ENCODE measurements at places on chromosomes 16 and 17.

DNA sequence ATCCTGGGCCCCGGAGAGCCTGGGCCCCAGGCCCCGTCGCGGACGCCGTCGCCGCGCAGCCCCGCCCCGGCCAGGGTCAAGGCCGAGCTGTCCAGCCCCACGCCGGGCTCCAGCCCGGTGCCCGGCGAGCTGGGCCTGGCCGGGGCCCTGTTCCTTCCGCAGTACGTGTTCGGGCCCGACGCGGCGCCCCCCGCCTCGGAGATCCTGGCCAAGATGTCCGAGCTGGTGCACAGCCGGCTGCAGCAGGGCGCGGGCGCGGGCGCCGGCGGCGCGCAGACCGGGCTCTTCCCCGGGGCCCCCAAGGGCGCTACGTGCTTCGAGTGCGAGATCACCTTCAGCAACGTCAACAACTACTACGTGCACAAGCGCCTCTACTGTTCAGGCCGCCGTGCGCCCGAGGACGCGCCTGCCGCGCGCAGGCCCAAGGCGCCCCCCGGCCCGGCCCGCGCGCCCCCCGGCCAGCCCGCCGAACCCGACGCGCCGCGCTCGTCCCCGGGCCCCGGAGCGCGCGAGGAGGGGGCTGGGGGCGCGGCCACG, 36.8 kb upstream of the ZC3H18 start:
- DNase-seq = no peak

DNA sequence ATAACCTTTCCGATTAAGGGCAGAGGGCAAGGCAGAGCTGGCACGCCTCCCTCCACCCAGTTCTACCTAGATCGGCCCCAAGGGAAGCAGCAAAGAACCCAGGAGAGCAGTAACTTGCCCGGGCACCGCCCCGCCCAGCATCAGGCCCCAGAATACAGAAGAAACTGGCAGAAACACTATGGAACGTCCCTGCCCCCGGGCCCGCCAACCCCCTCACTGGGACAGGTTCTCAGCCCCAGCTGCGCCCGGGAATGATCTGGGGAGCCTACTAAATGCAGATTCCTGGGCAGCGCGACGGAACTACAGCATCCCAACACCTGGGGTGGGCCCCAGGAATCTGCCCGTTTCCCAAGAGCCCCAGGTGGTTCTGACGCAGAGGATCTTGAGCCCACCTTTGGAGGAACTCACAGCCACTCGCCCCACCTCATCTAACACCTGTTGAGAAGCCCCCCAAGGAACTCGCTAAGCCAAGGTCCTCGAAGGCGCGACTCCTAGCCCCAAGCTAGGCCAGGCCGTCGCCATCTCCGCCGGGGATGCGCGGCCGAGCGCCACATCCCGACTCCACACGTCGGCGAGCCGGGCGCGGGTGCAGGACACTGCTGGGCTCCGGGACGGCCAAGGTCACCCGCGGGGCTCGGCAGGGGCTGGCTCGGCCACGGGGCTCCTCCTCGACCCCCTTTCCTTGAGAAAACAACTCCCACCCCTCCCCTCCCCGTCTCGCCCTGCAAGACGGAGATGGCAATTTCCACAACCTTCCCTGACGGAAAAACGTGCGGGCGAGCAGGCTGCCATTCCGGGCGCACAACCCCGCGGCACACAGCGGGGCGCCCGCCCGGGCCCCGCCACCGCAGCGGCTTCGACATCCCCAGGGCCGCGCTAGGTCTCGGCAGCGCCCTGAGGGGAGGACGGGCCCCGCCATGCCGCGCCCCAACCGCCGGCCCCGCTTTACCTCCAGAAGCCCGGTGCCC, 913 bp downstream of the CDIP1 start:
- no peak for DNase-seq

- DNase-seq = no peak
Observed at GRCh38 chr17:34725725-34726124, 146.3 kb downstream of the TMEM132E start.

DNA sequence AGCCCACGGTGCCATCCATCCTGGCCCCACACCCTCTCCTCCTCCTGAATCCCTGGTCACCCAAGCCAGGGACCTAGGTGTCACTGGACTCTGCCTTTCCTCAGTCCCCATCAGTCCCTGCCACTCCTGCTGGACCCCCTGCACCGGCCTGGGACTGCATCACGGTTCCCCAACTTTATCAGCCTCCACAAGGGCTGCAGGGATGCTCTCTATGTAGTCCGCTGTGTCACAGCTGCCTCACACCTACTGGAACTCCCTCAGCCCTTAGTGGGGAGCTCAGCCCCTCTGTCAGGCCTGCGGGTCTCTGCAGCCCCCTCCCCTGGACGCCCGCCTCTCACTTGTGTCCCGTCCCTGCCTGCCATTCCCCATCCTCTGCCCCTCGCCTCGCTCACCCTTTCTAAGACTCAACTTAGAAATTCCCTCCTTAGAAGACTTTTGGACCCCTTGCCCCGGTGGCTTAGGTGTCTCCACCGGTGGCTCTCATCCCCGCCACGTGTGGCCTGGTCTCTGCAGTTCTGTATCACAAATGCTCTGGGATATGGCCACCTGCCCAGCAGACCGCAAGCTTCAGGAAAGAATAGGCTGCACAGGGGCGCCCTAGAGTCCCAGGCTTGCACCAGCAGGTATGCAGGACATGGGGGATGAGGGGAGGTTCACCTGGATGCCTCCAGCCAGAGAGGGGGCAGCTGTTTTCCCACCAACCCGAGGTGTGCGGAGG, 62.9 kb downstream of the PRMT7 start:
- no peak for DNase-seq

DNA sequence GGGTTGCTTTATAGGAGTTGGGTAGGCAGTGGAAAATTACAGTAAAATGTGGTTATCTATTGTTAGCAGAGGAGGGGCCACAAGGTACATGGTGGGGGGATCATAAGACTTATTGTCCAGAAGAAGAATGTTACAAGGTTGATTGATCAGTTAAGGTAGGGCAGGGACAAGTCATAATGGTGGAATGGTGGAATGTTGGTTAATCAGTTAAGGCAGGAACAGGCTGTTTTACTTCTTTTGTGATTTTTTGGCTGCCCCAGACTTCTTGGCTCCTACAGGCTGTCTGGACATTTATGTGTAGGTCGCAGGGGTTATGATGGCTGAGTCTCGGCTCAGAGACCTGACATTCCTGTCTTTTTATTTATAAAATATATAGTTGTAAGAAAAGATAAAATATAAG, 2277.1 kb downstream of the TP53TG3F start:
- DNase-seq = no peak

- DNase-seq = no peak
Observed at GRCh38 chr17:17228521-17229279, 8.3 kb downstream of the FLCN start.

DNA sequence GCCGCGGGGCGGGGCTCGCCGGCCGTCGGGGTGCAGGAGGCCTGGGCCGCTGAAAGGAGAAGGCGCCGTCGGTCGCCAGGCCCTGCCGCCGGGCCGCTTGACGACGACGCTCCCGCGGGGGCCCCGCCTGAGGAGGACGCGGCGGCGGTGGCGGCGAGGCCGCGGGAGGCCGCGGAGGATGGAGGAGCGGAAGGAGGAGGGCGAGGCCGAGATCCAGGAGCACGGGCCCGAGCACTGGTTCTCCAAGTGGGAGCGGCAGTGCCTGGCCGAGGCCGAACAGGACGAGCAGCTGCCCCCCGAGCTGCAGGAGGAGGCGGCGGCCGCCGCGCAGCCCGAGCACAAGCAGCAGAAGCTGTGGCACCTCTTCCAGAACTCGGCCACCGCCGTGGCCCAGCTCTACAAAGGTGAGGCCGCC, 430 bp downstream of the HAPSTR1 start:
- no peak for DNase-seq

DNA sequence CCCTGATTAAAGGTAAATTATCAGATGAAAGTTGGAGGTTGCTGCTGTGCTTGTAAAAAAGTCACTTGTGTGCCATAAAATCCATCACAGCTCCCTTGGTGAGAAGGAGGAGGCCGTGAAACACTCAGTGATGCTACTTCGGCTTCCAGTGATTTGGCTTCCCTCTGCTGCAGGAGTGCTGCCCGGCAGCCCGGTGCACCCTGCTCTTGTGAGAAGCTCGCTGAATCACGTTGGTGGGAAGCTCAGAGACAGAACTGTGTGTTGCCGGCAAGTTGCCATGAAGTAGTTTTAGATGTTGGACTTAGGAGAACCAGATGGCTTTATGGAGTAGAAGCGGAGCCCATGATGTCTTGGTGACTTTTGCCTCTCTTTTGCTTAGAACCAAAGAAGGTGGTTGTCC, 33.3 kb downstream of the MSI2 start:
- DNase-seq = no peak

GRCh38 chr16:47052666-47053640, 79.5 kb upstream of the DNAJA2 start:
- no peak for DNase-seq

DNA sequence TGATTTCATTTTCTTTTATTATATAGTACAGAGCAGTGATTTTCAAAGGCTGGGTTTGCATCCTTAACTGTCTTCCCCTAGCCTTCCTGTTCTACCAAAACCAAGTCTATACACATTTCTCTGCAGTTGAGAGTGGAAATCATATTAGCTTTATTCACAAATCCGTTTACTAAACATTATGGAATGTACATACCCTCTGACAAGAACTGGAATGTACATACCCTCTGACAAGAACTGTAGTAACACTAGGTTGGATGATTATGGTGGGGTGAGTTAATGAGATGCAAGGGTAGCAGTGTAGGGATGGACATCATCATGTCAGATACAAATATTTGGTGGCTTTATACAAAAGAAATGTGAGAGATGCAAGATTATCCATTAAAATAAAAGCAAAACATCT, 154.8 kb downstream of the CYB561 start:
- DNase-seq = no peak

- DNase-seq = no peak
Observed at GRCh38 chr16:53220585-53220984, 165.8 kb downstream of the CHD9 start.

DNA sequence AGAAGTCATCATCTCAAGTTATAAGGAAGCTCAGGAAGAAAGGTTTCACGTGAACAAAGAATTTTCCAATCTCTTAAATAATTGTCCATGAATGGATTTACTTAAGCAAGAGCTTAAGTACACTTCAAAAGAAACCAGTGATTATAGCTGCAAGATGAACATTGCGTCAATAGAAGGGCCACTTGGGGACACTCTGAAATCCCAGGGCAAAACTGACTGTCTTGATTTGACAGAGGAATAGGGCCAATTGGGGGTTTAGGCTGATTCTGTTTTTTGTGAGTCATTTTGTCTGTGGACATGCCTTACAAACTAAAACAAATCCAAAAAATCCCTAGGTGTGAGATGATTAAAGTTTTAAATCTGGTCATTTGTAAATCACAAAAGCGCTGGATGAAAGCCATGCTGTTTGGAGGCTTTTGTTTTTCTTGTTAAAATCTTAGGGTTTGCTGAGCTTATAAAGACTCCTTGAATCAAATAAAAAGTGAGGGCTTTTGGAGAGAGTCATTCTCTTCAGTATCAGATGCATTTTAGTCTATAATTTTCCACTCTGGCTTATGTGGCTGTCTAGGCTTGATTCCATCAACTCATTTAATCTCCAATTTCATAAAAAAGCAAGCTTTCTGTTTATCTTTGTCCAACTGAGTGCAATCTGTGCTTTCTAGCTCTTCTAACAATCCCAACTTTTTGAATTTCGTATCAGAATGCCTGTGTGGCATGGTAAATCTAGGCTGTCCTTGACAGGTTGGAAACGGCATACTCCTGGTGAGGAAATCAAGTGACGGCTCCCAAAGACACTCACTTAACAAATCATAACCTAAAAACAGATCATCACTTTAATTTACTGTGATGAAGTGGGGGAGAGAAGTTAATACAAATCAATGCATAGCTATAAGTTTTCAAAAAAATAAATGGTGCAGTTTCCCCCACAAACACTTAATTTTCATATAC, 98.2 kb upstream of the SOX9 start:
- DNase-seq = no peak

DNA sequence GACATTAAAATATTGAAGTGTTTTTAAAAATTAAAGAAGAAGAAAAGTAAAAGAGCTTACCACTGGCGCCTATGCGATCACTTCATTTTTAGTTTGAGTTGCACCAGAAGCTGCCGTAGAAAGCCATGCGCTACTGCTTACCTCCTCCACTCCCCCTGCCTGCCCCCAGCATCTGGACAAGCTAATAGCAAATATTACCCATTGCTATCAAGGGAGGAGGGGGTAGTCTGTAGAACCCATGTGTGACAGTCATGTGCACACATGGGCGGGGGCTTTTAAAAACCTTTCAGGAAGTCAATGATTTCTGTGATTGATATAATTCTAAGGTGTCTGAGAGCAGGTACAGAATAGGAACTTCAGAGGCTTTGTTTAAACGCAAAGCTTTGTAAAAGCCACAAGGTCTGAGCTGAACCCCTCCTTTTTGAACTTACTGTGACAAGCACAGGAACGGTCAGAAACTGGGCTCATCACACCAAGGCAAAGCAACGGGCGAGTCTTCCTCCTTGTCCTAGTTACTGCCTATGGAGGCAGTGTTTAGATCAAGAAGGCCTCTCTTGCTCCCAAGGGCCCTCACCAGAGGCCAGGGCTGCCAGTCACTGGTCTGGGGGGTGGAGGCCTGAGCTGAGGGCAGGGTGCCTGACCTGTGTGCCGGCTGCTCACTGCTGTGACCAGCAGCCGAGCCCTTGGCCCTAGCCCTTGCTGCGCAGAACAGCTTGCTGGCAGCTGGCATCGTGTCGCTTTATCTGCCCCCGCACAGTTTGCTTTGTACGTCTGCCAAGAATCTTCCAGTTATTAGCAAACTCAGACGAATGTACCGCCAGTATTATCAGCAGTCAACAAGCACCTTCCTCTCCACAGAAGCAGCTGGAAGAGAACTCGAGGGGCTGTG, 15.0 kb downstream of the GINS2 start:
- DNase-seq = no peak

DNA sequence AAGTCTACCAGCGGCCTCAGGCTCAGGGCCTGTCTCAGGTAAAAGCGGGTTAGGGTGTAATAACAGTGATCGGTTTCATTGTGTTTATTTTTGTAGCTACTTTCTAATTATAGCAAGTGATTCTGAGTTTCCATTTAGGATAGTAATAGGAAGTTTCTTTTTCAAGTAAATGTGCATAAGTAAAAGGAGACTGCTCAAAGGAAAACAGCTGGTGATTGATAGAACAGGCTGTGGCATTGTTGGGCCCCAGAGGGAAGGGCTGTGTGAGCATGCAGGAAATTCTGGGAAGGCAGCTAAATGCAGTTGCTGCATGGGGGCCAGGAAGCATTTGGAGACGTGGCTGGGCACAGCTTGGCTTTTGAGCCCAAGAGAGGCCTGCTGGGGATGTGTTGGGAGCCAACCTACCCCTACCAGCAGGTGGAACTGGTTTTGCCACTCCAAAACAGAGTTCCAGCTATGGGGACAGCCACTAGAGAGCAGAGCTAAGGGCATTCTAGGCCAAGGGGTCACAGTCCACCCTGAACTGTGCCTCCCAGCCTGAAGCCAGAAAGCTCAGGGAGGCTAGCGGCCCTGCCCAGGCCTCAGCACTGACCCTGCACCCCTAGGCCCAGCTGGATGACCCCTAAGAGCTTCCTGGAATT, 12.6 kb downstream of the SNX20 start:
- no peak for DNase-seq

DNA sequence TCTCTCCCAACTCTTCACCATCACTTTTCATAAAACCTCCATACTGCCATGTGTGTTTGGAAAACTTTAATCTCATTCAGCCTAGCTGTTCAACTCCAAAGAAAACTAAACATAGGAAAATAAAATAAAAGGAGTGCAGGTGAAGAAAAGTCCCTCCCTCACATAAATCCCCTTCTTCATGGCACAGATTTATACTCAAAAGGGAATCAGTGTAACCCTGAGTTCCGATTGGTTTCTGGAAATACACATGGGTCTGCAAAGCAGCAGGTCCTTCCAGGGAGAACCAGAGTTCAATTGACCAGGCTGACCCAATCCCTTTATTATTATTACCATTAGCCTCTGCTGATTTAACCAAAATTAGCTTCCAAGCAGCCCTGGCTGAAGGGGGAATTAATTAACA, 8.9 kb upstream of the HOXB2 start:
- DNase-seq = no peak

GRCh38 chr16:76970087-76970744, 220.8 kb upstream of the MON1B start:
- no peak for DNase-seq

Data from stimulated activated CD8-positive, alpha-beta memory T cell treated with anti-CD3 and anti-CD28 coated beads, Interleukin-7, amount 100 ng/mL, for 1 hour (primary cell).